ENCODE measurements at places on chromosomes 13 and 19.

GRCh38 chr19:43551399-43552197, 18.6 kb downstream of the ZNF575 start:
- no peak for DNase-seq

- DNase-seq = no peak
Measured at GRCh38 chr19:7914099-7914498, 531 bp upstream of the TGFBR3L start.

DNA sequence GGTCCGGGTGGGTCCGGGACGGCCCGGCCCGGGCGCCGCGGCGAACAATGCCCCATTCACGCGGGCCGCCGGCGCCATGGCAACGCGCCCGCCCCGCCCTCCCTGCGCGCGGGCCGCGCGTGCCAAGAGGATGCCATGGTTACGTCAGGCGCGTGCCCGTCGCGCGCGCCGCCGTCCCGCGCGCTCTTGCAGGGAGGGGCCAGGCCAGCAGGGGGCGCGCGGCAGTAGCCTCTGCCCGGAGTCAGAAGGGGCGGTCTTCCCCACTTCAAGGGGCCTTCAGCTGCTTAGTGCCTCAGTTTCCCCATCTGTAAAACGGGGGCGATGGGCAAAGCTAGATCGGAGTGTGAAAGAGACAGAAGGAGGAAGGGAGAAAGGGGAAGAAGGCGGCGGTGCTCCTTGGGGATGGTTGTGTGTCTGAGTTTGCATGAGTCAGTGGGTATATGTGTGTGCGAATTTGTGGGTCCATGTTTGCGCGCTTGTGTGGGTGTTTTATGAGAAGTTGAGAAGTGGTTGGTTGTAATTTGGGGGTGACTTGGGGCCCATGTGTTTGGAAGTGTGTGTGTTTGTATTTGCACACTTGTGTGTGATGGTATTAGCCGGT, 11.6 kb upstream of the NFIX start:
- peak; percentile 68 for DNase-seq

- DNase-seq = no peak
Measured at GRCh38 chr19:3441986-3442329, 38.4 kb downstream of the SMIM24 start.

DNA sequence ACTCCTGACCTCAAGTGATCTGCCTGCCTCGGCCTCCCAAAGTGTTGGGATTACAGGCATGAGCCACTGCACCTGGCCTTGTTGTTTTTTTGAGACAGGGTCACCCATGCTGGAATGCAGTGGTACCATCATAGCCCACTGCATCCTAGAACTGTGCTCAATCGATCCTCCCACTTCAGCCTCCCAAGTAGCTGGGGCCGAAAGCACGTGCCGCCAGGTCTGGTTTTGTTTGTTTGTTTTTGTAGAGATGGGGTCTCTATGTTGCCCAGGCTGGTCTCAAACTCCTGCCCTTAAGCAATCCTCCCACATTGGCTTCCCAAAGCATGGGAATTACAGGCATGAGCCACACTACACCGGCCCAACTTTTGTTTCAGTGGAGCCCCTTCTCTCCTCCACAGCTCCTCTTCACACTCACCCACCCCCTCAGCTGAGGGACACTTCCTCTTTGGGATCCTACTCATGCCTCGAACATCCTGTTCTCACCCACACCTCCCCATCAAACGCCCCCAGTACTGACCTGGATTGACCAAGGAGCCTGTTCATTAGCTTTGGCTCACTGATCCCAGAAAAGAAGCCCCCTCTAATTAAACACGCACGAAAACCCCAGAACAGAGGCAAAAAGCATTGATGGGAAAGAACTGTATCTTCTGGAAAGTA, 12.8 kb upstream of the CERS4 start:
- DNase-seq = no peak

GRCh38 chr13:50322006-50322405, 306.8 kb downstream of the KCNRG start:
- DNase-seq = no peak

DNA sequence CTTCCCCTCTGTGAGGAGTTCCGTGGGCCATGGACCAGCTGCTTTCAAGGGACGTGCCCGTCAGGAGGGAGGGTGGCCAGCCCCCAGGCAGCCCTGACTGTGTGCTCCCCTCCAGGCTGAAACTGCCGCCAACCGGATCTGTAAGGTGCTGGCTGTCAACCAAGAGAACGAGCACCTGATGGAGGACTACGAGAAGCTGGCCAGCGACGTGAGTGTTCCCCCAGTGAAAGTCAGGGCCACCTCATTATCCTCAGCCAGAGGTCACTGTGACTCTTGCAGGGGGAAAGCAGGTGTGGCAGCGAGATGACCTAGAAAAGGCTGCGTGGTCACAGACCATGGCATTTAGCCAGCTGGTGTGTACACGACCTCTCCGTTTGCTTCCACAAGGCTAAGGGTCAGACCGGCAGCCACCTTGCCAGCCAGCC, 29.9 kb downstream of the CAPN12 start:
- no peak for DNase-seq

GRCh38 chr19:658916-659839, 3.8 kb downstream of the RNF126 start:
- DNase-seq = peak; percentile 79

- no peak for DNase-seq
Measured at GRCh38 chr13:65966991-65967451, 1263.1 kb downstream of the PCDH9 start.

DNA sequence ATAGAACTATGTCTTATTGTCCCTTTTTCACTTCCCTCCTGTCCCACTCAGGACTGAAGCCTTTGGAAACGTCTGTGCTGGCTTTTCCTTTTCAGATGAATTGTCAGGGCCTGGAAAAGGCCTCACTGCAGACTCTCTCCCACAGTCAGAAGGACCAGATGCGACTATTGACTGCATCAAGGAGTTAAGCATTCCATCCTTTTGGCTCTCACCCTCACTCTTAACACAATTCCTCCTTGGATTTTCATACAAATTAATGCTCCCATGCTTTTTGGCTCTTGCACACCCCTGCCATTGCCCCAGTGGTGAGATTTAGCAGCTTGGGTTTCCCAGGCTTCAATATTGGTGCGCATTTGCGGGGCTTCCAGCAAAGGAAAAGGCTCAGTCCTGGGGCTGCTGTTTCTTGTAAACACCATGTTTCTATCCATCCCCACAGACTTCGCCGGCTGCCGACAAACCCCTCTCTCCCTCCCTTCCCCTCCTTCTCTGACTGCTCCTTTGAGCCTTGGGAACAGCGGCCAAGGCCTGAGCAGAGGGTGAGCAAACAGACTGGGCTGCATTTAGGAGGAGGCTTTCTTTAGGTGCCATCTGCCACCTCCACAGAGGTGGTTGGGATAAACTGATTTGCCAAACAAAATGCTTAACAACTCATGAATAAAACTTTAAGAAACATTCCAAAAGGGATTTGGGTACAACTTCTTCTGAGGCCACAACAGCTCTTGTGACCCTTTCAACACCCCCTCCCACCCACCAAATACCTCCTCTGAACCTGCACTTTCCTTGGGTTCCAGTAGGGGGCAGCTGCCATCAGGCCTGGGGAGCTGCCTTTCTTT, 48.6 kb upstream of the PCDH8 start:
- DNase-seq = no peak

- DNase-seq = no peak
Measured at GRCh38 chr19:3954107-3954506, 16.8 kb downstream of the DAPK3 start.

DNA sequence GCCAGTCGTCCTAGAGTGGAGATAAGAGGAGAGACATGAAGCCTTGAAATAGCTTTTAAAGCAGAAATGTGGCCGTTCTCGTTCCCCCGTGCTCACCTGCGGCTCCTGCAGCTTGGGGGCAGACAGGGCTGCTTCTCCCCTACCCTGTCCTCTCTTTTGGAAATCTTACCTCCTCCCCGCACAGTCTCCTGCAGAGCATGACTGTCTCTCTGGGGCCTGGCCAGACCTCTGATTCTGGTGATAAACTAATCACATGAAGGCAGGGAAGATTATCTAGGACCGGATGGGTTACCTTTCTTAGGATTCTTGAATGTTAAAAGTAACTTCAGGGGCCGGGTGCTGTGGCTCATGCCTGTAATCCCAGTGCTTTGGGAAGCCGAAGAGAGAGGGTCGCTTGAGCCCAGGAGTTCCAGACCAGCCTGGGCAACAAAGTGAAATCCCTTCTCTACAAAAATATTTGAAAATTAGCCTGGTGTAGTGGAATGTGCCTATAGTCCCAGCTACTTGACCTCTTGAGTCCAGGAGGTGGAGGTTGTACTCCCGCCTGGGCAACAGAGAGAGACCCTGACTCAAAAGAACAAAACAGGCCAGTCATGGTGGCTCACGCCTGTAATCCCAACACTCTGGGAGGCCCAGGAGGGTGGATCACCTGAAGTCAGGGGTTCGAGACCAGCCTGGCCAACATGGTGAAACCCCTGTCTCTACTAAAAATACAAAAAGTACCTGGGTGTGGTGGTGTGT, 8.1 kb downstream of the CEBPA start:
- DNase-seq = no peak

- DNase-seq = peak; percentile 42
Measured at GRCh38 chr19:6481541-6482342, at the start of gene DENND1C. Gene DENND1C, minus strand, starts transcription at chr19:6481787. Its CDS starts 92 bp downstream, at chr19:6481695.

DNA sequence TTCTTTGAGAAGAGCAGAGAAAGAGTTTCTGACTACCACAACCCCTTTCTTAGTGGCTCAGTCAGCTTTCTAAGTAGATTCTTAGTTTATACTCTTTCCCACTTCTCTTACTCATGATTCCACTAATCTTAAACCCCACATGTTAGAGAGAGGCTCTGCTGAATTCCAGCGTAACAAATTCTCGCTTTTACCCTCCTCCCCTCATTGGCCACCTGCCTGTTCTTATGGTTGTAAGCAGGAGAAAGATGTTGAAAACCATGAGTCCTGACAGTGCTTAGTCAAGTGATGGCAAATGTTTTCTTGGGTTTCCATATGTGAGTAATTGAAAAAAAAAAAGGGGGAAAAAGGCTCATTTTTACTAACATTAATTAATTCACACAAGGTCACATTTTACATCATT, 125.9 kb downstream of the ZDHHC20 start:
- DNase-seq = no peak

- DNase-seq = no peak
Measured at GRCh38 chr13:23146006-23146405, 34.8 kb upstream of the SGCG start.

DNA sequence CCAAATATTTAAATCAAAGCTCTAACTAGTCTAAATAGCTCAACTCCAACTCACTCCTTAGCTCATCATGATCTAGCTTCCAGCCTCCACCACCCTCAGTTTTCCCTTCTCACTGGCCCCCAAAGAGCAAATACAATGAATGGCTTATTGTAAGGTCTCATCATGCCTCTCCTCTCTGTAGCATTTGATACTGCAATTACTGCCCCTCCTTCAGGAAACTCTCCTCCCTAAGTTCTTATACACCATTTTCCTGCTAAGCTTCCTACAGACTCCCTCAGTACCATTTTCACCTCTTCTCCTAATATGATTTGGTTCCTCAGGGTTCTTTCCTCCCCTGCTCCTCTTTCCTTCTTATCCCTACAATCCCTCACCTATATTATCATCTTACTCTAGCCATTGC, 12.8 kb downstream of the KPNA3 start:
- no peak for DNase-seq

GRCh38 chr19:28700176-28700575, 512.8 kb downstream of the UQCRFS1 start:
- no peak for DNase-seq

DNA sequence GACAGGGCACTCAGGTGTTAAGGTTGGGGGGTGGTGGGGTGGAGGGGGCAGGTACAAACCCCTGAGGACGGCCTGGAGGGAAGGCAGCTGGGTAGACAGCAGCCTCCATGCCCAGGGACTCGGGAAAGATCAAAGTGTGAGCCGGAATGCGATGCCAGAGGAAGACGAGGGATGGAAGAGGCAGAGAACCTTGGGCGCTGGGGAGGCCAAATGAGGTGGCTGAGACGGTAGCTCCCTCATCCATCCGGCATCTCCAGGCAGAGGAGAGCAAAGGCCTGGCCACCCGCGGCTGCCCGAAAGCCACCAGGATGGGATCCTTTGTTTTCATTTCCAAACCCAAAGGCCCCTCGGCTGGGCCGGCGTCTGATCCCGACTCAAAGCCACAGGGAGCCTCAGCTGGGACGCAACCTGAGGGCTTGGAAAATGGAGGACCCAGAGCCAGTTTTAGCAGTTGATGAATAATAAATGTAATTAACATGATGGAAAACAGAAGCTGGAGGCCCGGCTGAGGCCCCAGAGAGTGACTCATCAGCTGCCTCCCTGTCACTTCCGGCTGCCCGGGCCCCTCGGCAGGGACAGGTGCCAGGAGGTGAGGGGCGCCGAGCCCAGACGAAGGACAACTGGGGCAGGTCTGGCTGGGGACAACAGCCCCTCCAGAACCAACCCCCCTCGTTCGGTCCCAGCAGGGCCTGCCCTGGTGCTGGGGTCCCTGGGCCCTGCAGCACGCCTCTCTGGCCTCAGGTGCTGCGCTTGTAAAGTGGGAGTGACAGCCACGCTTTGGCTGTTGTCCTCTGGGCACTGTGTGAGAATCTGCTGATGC, 61.6 kb downstream of the CEBPG start:
- no peak for DNase-seq

DNA sequence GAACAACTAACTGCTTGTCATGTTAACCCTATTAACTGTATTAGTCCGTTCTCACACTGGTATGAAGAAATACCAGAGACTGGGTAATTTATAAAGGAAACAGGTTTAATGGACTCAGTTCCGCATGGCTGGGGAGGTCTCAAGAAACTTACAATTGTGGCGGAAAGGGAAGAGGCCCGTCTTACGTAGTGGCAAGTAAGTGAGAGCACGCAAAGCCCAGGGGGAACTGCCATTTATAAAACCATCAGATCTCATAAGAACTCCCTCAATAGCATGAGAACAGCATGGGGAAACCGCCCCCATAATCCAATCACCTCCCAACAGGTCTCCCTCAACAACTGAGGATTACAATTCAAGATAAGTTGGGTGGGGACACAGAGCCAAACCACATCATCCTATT, 34.7 kb downstream of the PHF11 start:
- DNase-seq = no peak

- DNase-seq = no peak
Measured at GRCh38 chr13:39956036-39956435, 300.6 kb downstream of the COG6 start.

- no peak for DNase-seq
Measured at GRCh38 chr13:53217194-53217593, 188.6 kb downstream of the OLFM4 start.

DNA sequence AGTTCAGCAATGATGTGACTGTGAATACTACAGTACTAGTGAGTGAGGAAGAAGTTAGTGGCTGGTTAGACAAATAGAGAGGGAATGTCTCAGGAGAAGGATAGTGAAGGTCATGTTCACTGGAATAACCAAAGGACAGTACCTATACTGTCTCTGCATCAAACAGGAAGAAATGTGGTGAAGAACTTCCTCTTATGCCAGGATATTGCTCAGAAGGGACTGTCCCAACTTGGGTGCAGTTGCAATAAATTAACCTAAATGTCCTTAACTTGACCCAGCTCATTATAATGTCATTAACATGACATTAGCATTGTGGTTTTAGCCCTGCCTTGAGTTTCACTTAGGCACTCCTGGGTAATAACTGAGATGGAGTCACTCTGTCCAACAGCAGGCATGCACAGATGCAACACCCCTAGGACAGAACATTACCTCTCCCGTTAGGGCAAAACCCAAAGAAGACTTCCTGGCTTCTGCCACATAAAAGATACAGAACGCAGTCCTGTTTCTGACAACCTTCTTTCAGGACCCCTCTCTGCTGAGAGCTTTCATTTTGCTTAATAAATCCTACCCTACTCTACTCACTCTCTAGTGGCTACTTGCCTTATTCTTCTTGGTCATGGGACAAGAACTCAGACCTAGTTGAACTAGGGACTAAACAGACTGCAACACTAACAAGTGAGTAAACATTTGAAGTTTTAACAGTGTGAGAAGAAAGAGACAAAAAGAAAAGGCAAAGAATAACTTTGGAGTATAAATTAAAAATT, 1591.6 kb upstream of the MIR17HG start:
- DNase-seq = no peak

GRCh38 chr13:112890316-112891145, 78.5 kb upstream of the MCF2L start:
- DNase-seq = no peak
